ENCODE measurements at places on chromosomes 7 and 10.

DNA sequence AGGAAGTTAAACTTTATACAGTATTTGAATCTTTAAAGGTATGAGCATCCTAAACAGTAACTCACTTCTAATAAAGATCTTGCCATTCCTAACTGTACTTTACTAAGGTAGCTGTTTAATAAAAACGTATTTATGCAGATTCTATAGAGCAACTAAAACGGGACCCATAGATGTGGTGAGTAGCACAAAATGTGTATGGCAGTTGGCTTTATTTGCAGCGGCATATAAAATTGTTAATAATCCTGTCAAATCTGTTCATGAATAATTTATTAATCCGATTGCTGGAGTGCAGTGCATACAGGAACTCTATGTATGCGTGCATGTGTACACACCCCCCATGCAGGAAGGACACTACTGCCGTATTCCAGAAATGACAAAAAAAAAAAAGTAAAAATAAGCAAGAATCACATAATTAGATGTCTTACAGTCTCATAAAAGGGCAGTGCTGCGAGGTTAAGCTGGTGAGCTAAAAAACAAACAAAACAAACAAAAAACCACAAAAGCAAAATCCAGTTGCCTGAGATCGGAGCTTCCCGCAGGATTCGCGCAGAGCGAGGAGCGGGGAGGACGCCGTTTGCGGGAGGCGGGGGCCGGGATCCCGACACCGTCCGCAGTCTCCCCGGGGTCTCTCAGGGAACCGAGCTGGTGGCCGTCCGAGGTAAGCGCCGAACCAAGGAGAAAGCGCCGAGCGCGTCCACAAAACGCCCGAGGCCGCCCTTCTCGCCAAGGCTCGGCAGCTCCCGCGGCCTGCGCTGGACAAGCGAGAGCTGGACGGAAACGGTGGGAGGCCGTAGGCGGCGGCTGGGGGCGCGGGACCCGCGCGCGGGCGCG, 518 bp upstream of the COMMD3 start:
- no peak for DNase-seq

DNA sequence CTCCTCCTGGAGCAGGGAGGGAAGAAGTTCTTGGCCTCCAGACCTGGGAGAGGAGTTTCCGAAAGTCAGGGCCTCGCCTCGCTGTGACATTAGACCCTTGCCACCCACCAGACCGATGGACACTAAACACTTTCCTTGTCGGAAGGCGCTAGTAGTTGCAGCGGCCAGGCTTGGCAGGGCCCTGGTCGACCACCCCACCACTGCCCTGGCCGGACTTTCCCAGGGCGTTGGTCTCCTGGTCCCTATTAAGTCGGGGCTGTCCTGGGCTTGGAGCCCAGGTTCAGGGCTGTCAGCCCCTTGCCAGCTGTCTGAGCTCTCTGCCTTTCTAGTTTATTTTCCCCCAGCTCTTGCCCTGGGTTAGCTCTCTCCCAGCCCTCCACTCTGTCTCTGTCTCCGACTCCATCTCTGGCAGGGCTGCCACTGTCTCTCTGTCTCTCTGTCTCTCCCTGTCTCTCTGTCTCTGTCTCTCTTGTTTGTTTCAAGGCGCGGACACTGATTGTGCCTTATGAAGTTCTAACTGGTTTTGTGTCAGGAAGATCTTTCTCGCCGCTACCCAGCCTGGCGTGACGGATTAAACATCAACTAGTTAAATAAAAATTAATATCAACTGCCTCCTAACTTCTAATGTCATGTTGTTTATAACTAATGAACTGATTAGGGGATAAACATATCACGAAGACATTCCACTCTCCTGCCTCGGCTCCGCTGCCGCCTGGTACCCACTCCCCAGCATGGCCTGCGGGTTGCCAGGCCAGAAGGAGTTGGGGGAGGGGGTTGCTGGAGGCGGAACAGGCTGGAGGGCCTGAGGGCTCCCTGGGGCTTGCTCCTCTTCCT, 13.8 kb upstream of the PAX2 start:
- DNase-seq = no peak

- DNase-seq = no peak
Observed at GRCh38 chr7:75817116-75817515, 3.5 kb upstream of the CCL24 start.

DNA sequence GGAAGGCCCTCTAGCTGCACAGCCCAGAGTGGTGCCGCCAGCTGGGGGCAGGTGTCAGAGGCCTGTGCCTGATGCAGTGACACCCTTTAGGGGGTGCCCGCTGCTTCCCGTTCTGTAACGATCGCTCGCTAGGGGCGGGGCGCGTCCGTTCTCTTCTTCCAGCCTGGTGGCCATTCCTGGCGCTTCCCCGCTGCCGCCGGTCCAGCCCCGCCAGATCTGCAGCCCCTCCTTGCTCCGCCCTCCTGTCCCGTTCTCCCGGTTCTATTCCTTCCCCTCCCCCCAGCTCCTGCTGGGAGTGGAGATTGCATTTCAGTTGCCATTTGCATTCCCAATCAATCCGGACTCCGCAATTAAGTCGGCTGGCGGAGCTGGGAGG, 39.2 kb downstream of the AGAP3 start:
- DNase-seq = no peak

- DNase-seq = no peak
Observed at GRCh38 chr10:27743012-27743876, 2.4 kb downstream of the MKX start.

- DNase-seq = no peak
Observed at GRCh38 chr7:100431286-100431735, 1.7 kb downstream of the MEPCE start.

DNA sequence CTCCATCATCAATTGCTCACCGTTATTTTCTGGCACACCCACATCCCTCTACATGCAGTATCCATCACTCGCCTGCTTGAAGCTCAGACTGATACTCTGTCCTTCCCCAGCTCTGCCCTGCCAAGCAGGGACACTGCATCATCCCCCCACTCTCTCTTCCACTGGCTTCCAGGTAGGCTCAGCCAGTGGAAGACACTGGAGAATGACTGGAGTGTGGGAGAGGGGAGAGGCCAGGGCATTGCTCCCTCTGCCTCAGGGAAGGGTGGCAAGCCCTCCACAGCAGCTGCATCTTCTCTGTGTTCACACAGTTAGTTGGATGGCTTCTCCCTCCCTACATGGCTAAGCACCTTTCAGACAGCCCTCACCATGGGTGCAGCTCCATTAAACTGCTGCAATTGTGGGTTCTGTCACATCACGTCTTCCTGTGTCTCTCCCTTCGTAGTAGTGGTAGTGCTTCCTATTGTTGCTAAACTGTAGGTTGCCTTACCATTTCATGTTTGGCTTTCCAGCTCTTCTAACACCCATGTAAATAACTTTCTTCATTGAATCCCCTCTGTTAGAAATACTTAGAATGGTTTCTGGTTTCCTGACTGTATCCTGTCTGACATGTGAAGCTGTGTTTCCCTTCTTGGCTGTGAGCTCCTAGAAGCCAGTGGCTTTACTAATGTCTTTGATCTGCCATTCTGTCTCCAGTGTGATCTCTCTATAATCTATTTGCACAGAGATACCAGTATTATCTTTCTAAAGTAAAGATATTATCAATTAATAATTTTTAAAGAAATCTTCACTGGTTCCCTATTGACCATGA, 483.7 kb upstream of the LRRN3 start:
- DNase-seq = no peak

DNA sequence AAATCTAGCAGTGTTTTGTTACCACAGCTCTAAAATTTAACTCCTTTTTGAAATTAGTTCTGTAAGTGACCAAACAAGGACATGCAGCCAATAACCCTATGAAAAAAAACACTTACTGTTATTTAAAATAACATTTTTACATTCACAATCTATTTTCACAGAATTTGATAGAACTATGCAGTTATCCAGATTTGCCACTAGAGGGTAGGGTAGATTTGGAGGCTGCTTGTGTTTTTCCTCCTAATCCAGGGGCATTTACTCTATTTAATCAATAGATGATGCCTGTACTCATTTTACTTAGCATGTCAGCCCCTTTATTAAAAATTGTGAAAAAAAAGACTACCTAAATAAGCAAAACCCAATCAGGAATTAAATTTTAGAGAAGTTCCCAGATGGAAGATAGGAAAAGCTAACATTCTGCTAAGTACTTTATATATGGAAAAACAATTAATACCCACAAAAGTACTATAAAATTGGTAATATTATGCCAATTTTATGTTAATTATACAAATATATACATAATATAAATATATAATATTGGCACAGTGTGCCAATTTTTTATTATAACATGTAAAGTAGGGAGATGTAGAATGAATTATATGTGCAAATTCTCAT, 18.1 kb upstream of the LIPK start:
- DNase-seq = no peak

- DNase-seq = no peak
Observed at GRCh38 chr7:30057741-30058140, 29.5 kb downstream of the PLEKHA8 start.

- DNase-seq = no peak
Observed at GRCh38 chr7:117092785-117093184, 139.5 kb downstream of the ST7 start.

GRCh38 chr7:75905785-75906604, 9.0 kb upstream of the POR start:
- DNase-seq = no peak

DNA sequence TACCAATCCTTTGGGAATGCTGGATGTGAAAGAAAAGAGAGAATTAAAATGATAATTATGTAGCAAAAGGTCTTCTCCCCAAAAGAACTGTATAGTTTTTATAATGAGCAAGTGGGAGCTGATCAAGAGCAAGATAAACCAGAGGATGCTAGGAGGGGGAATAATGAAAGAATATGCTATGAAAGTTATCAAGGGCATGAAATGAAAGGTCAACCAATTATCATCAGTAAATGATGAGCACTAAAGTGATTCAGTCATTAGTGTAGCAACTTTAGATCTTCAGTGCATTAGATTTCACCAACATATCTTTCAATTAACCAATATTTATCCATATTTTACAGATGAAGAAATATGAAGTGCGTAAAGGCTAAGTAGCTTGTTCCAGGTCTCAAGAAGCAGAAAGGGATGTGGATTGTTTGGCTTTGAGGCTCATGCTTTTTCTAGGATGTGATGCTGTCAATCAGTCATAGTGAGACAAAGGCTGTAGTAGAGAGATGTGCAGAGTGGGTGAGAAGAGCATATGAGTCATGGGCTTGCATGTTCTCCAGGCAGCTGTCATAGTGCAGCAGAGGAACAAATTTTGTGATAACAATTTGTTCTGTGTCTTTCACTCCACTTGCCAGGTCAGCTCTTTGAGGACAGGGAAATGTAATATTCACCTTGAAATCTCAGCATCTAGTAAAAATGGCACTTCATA, 5.7 kb upstream of the OR2F2 start:
- no peak for DNase-seq

- no peak for DNase-seq
Observed at GRCh38 chr7:34357068-34357467, 300.9 kb upstream of the NPSR1 start.

- no peak for DNase-seq
Observed at GRCh38 chr10:43870968-43871439, 222.3 kb upstream of the ZNF32 start.

DNA sequence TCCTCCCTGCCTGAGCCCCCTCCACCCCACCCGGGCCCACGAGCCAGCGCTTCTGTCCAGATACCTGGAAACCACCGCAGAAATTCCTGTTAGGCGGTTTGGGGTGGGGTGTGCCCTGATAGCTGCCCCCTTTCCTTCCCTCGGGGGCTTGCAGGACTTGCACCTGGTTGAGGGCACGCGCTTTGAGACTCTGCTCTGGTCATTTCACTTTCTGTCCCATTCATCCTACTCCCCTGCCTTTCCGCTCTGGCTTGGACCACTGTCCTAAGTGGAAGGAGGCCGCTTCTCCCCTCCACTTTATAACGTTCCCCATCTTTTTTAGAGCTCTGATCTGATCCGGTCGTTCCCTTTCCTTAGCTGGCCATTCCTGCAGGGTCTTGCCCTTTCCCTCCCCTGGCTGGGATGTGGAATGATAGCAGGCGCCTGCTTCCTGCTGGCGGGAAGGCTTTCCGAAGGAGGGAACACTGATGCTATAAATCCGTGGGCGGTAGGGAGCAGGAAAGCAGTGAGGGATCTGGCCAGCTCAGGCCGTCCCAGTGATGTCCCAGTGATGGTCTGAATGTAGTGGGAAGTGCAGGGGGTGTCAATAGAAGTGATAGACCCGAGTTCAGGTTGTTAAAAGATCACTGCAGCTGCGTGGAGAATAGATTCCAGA, 852 bp upstream of the PRKAR1B start:
- DNase-seq = no peak

DNA sequence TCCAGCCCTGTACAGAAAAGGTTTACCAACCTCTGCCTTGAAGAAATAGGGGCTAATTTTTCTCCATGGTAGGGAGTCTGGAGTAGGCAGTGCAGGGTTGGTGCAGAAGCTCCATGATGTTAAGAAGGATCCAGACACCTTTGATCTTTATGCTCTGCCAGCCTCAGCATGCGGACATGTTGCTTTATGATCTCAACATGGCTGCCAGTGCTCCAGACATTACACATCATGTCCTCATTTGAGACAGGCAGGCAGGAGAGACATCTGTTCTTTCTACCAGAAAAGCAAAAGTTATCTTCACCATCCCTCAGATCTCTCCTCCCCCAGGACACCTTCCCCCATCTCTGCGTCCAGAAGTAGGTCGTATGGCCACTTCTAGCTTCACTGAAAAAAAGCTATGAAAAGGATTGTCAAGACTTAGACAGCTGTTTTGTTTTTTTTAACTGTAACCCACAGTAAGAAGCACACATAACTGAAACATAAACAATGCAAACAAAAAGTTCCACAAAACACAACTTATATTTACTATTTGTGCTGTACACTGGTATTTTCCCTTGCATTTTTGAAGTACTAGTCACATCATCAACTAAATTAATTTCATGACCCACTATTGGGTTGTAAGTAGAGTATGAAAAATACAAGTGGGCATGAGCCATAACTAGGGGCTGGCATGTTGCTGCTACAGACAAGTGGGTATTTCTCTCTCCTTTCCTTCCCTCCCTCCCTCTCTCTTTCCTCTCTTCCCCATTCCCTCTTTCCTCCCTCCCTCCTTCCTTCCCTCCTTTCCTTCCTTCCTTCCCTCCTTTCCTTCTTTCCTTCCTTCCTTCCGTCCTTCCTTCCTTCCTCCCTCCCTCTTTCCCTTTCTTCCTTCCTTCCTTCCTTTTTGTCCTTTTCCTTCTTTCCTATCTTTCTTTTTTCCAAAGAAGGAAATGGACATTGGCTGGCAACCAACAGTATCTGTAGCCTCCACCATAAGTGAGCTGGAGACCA, 2.6 kb upstream of the RASSF4 start:
- no peak for DNase-seq

- no peak for DNase-seq
Observed at GRCh38 chr7:24967696-24968095, 12.3 kb downstream of the OSBPL3 start.

GRCh38 chr7:112129655-112130323, 76.4 kb downstream of the DOCK4 start:
- no peak for DNase-seq

GRCh38 chr10:30637881-30638467, 8.4 kb upstream of the LYZL2 start:
- DNase-seq = no peak
